ENCODE measurements at places on chromosomes 7 and 10.
A peak's percentile ranks its signal among the peaks of the same experiment; 100 is the strongest.

GRCh38 chr7:26280723-26281122, 10.9 kb upstream of the SNX10 start:
- no peak for DNase-seq

DNA sequence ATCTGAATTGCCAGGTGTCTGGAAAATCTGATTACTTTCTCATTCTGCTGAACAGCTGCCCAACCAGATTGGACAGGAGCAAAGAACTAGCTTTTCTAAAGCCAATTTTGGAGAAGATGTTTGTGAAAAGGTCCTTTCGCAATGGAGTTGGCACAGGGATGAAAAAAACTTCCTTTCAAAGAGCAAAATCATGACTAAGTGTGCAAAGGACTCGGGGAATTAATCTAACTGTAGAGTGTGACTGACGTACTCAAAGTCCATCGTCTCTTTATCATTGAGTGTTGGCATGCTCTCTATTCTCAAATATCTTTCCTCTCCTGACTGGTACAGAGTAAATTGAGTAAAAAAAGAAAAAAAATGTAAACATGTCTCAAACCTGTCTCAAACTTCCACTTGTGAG, 3.3 kb downstream of the NPS start:
- peak; percentile 3 for DNase-seq

DNA sequence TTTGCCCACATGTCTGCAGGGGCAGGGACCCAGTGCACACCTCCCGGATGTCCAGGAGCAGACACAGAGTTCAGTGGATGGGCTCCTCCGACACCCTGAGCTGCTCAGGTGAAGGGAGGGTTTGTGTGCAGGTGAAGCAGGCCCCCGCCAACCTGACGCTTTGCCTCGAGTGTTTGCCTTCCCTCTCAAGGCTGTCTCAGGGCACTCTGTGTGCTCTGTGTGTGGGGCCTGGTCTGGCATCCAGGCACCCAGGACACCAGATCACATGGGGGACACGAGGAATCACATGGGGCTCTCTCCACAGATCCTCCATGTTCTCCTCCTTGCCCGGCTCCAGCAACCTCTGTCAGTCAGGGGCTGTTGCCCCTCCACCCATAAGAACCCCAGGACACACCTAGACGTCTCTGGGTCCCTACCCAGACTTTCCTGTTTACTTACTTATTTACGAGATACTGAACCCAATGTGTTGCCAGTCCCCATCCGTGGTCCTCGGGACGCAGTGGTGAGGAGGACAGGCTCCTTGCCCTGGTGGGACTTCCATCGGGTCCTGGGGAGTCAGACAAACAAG, 99.5 kb downstream of the HTR5A start:
- DNase-seq, result no peak

- DNase-seq, result no peak
These were observed 14.3 kb downstream of the ZC3HAV1 start for GRCh38 chr7:139095194-139095659.

DNA sequence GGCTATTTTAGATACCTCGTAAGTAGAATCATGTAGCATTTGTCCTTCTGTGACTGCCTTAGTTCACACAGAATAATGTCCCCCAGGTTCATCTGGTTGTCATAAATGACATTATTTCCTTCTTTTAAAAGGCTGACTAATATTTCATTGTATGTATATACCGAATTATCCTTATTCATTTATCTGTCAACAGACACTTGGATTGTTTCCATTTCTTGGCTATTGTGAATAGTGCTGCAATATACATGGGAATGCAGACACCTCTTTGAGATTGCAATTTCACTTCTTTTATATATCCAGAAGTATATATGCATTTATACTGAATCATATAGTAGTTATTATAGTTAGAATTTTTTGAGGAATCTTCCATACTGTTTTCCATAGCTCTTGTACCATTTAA, 24.1 kb upstream of the HYAL4 start:
- no peak for DNase-seq
